ENCODE measurements at places on chromosomes 6 and 20.
A peak's percentile ranks its signal among the peaks of the same experiment; 100 is the strongest.

DNA sequence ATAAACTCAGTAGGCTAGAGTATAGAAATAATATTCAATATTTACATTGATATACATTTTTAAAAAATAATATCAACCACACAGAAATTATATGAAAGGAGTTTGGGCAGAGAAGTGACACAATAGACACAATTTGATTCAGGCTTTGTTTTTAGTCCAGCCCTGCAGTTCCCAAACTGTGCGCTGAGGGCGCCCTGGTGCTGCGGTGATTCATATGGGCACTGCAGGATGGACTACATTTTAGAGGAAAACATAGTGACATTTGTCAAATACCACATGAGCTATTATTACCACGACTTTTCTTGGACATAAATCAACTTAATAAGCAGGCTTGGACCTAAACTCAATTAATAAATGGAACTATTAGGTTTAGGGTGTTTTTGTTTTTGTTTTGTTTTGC lies 364.3 kb upstream of the ID4 start:
- peak; percentile 52 for DNase-seq

GRCh38 chr6:11416936-11417576 lies 120.5 kb upstream of the TMEM170B start:
- no peak for DNase-seq

DNA sequence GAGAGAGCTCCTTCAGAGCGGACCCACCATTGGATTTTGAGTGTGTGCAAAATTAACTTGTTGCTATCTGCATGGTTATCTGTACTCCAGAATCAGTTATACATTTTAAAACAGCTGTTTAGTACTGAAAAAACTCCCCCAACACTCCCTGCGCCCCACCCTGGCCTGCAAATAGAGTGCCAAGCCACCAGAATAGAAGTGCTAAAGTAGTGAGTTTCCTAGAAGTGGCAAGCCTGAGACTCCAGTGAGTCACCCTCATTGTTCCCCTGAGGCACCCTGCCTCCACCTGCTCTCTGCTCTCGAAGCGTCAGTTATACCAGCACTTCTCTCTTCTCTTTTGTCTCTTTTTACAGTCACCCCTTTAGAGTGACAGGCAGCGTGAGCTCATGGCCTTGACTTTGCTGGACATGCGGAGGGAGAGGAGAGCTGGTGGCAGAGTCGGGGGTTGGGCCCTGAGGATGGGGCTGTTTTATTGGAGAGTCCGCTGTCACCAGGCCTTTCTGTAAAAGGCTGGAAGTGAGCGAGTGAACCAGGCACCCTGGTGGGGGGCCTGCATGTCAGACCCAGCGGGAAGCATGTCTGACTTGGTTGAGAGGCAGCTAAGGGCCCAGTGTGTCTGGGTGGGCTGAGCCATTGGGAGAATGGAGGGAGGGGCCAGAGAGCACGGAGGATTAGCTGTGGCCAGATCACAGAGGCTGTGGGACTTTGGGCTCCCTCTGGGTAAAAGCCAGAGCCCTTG lies 10.4 kb downstream of the IGF2R start:
- DNase-seq: peak; percentile 91

DNA sequence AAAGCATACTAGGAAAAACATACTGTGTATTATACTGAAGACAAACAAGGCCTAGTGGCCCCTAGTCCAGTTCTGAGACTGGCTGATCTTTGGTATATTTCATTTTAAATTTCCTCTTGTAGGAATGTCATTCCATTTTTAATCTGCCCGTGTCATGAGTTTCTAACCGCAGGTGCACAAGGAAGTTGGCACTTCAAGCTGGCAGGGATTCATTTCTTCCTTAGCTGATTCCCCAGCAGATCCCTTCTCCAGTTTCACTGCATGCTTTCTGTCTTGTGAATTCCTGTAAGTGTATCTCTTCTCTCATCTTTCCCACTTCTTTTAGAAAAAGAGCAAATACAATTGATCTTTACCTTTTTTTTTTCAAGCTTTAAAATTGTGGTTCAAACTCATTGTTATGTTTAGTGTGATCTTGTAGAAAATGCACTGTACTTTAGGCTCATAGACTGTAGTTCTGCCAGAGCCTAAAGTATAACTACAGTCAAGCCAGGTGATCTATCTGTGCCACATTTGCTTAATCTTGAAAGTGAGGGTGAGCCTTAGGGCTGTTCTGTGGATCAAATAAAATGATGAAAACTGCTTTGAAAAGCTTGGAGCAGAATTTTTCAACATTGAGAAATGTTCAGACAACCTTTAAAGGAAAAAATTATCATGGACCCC lies 37.0 kb downstream of the RNF217 start:
- DNase-seq: no peak

GRCh38 chr6:80988286-80988685 lies 764.2 kb downstream of the TENT5A start:
- DNase-seq: no peak

- DNase-seq: no peak
Observed at GRCh38 chr20:11162026-11162775, 488.4 kb upstream of the JAG1 start.

GRCh38 chr6:30720738-30721197 lies 616 bp downstream of the TUBB start:
- DNase-seq: peak; percentile 90

- DNase-seq: no peak
Observed at GRCh38 chr6:46035242-46035641, 19.6 kb upstream of the CLIC5 start.

All from RPMI8226 (cell line).